HFFc6 (cell line): ENCODE measurements at places on chromosomes 4 and X. TPM values are rescaled to one million over a fixed set of nuclear protein-coding genes. Genes with fewer than 3 reads are reported as not detected.

LAMTOR3 gene
- total RNA-seq, result 25.9 to 28.2 TPM (median 27.1 TPM) in 3 replicates

ETDB gene
- not detected in 3 replicates for total RNA-seq

- no peak overlapping the region for H3K27ac ChIP-seq
- no peak overlapping the region for H3K4me3 ChIP-seq
- no peaks in the 10 kb centered on the region; the same call in 1 of the 2 replicates for H3K27me3 ChIP-seq
- peak; percentile 61 for DNase-seq
- 0 out of 2 replicates have a peak, but pooled peaks cover 6% of the 10 kb centered on the region for H3K4me1 ChIP-seq
- H3K36me3 ChIP-seq, result peaks cover 17% of the 10 kb centered on the region
Measured at GRCh38 chr4:112075129-112075753, 70.0 kb upstream of the FAM241A start.

GRCh38 chr4:80705311-80705710, 325.2 kb upstream of the BMP3 start:
- peaks cover 14% of the 10 kb centered on the region for H3K4me1 ChIP-seq
- peak; percentile 13 for DNase-seq
- H3K36me3 ChIP-seq, result no peaks in the 10 kb centered on the region

DNA sequence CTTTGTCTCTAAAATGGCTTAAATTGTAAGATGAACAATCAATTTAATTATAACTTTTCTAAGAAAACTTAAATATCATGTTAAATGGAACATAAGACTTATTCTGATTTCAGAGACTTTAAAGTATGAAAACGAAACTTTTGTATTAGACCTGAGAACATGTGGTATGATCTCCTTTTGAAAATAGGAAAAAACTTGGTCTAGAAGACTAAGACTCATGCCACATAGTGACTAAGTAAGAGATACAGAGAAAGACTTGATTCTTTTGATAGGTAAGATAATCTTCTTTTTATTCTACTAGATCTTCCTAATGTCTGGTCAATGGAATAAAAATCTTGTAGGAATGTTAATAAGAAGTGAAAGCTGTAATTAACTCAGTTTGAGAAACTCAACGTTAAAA, 326.3 kb upstream of the GRIA3 start:
- no peaks in the 10 kb centered on the region for H3K27me3 ChIP-seq
- H3K27ac ChIP-seq, result no peak overlapping the region
- no peaks in the 10 kb centered on the region for H3K36me3 ChIP-seq
- H3K4me1 ChIP-seq, result no peaks in the 10 kb centered on the region
- DNase-seq, result no peak
- H3K4me3 ChIP-seq, result no peak overlapping the region

DNA sequence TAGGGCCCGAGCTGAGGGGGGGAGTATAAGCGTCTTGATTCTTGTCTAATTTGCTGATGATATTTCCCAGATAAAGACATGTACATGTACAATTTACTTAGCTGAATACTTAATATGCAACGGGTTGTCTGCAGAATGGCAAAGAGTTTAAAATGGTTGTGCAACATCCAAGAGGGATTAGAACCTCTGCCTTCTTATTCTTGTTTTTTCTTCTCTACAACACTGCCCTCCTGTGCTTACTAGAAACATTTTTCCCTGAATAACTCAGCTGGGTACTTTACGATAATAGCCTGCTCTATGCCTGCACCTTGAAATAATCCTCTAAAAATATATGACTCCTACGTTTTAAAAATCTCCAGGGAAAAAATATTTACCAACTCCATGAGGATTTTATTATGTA, 41.8 kb downstream of the INTS12 start:
- H3K36me3 ChIP-seq, result no peaks in the 10 kb centered on the region
- no peak overlapping the region for H3K4me3 ChIP-seq
- H3K27me3 ChIP-seq, result no peaks in the 10 kb centered on the region; the same call in 1 of the 2 replicates
- H3K4me1 ChIP-seq, result no peaks in the 10 kb centered on the region
- peak; percentile 25 for DNase-seq

- peaks cover 16% of the 10 kb centered on the region for H3K4me1 ChIP-seq
- H3K27ac ChIP-seq, result no peak overlapping the region
- no peaks in the 10 kb centered on the region; the same call in 1 of the 2 replicates for H3K27me3 ChIP-seq
- DNase-seq, result no peak
- H3K36me3 ChIP-seq, result no peaks in the 10 kb centered on the region
Measured at GRCh38 chrX:17655211-17656034, 81.9 kb upstream of the SCML1 start.

KLF8 gene
- total RNA-seq, result 0.03 TPM in 1 of 3 replicates, not detected in the others

- no peak overlapping the region for H3K27ac ChIP-seq
- no peaks in the 10 kb centered on the region for H3K36me3 ChIP-seq
- H3K4me3 ChIP-seq, result no peak overlapping the region
Measured at GRCh38 chrX:13015536-13016236, 28.7 kb downstream of the FAM9C start.

DNA sequence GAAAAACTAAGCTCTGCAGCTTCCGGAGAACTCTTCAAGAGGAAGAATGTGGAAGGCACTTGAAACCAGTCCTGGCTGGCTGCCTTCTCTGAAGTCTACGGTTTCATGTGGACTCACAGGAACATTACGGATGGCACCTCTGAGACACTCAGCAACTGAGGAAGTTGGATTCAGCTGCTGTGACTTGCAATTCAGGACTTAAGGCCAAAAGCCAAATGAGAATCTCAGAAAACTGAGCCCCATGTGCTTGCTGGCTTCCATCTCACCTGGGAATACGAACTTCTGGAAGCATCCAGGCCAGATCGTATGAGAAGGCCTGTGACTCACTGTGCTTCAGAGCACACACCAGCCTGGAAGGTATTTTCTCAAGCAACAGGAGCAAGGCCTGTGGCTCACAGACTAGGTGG, 107.8 kb upstream of the GPC4 start:
- no peaks in the 10 kb centered on the region for H3K36me3 ChIP-seq
- no peaks in the 10 kb centered on the region for H3K4me1 ChIP-seq
- no peaks in the 10 kb centered on the region for H3K27me3 ChIP-seq

DNA sequence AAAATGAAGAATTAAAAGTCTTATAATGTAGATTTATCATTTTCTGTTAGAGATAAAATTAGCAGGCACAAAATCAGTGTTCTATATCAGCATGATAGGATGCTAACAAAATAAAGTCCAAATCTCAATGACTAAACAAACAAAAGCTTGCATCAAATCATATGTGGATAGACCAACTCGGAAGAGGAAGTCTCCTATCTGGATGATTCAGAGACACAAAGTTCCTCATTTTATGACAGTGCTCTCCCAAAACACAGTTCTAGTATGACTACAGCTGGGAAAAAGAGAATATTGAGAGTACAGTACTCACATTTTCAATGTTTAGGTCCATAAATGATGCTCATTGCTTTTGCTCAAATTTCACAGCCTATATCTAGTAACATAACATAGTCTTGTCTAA, 376.1 kb upstream of the CTSO start:
- H3K4me1 ChIP-seq, result peaks cover 30% of the 10 kb centered on the region
- H3K27me3 ChIP-seq, result no peaks in the 10 kb centered on the region
- H3K36me3 ChIP-seq, result no peaks in the 10 kb centered on the region
- no peak overlapping the region for H3K4me3 ChIP-seq

DNA sequence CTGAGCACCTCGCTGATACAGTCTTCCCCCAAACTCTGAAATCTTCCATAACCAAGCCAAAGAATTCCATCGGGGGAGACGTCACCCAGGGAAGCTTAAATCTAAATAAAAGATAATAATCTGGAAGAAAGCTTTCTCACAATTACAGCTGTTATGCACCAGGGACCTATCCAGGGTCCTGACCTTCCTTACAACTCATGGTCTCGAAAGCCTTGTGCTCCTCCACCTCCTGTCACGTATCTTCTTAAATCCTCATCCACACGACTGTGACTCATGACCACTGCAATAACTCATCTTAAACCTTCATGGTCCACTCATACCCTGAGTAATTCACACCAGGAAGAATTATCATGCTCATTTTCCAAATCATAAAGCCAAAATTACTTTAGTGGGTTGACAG, 166.8 kb upstream of the FRG1 start:
- no peak overlapping the region for H3K27ac ChIP-seq
- peak; percentile 0 for DNase-seq
- no peaks in the 10 kb centered on the region for H3K27me3 ChIP-seq
- H3K4me1 ChIP-seq, result no peaks in the 10 kb centered on the region

NIPAL1 gene
- total RNA-seq, result 0.37 and 1.3 TPM in 2 replicates

DNA sequence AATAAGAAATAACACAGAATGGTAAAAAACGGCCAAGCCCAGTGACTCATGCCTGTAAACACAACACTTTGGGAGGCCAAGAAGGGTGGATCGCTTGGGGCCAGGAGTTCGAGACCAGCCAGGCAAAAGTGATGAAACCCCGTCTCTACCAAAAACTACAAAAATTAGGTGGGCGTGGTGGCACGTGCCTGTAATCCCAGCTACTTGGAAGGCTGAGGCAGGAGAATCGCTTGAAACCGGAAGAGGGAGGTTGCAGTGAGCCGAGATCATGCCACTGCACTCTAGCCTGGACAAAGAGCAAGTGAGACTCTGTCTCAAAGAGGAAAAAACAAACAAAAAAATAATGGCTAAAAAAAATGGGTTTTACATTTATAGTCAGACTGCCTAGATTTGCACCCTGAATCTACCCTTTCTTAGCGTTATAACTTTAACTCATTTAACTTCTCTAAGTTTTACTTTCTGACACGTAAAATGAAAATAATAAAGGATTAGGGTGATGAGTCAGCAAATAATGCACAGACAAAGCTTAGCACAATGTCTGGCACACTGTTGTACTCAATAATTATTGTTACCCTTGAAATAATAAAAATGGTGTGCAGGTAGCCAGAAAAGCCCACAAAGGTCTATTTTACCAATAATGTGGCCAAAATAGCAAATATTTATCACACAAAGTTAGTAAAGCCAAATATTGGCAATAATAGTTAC, 55.0 kb downstream of the ATP11C start:
- DNase-seq, result no peak
- H3K4me1 ChIP-seq, result peaks cover 66% of the 10 kb centered on the region
- peak overlapping the region; percentile 30; the same call in 1 of the 2 replicates for H3K4me3 ChIP-seq
- no peaks in the 10 kb centered on the region; the same call in 1 of the 2 replicates for H3K27me3 ChIP-seq
- peaks cover 7% of the 10 kb centered on the region; the same call in 1 of the 2 replicates for H3K36me3 ChIP-seq

DNA sequence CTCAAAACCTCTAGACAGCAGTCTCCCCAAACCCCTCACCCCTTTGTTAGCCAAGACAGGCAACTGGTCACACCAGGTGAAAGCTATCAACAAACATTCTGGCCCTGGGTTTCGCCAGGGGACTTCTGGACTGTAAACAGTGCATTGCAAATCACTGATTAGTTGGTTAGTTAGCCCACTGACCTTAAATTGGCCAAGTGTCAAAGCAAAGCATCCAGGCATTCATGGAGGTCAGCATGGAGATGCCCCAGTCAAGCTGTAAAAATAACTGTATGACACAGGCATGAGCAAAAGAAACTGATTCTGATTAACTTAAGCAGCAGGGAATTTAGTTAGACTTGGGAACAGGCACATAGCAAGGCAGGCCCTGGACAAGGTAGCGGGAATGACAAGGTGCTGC, 156.0 kb upstream of the TTC29 start:
- DNase-seq, result no peak
- no peak overlapping the region; the same call in 1 of the 2 replicates for H3K27ac ChIP-seq
- H3K4me3 ChIP-seq, result no peak overlapping the region

GRCh38 chrX:132015875-132016274, 7.2 kb upstream of the STK26 start:
- H3K4me1 ChIP-seq, result no peaks in the 10 kb centered on the region; the same call in 1 of the 2 replicates
- no peaks in the 10 kb centered on the region; the same call in 1 of the 2 replicates for H3K27me3 ChIP-seq
- no peak overlapping the region for H3K27ac ChIP-seq
- H3K36me3 ChIP-seq, result no peaks in the 10 kb centered on the region

GRCh38 chrX:133985967-133986683, 731 bp upstream of the GPC3 start:
- DNase-seq, result no peak
- no peaks in the 10 kb centered on the region for H3K36me3 ChIP-seq
- H3K4me1 ChIP-seq, result no peaks in the 10 kb centered on the region
- H3K27me3 ChIP-seq, result peaks cover 2% of the 10 kb centered on the region
- no peak overlapping the region for H3K4me3 ChIP-seq
